BE2C (cell line): ENCODE measurements at places on chromosomes 5 and 9.

- no peak for DNase-seq
These were observed 75.4 kb upstream of the TNFAIP8 start for GRCh38 chr5:119280380-119280779.

DNA sequence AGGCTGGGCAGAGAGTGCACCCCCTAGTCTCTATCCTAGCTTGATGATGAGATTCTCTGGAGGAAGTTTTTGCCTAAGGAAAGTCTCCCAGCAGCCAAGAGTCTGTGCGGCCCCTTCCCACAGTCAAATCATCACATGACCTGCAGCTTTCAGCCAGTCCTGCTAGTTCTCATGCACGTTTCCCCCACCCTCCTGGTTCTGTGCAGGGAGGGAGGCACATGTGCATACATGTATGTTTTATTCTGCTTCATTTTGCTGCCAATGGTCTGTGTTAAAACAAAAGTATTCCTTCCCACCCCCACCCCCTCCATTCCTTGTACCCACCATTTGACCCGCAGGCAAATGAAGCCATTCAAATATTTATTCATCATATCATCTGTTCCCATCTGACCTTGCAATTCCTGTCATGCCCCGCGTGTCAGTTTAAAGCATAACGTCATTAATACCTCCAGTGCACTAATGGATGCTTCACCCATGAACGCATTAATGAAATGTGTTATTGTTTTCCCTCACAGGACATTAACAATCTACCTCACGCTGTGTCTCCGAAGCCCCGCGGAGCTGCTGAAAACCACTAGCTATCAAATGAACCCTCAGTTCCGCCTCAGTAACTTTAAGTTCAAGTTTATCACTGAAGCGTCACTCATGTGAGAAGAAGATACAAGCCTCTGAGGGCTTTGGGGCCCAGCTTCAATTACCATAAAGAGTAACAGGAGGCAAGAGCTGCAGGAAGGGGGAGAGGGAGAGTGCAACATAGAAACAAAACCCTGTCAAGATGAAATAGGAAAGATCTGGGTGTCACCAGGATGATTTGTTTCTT, 139.6 kb downstream of the RASEF start:
- DNase-seq, result peak; percentile 23

DNA sequence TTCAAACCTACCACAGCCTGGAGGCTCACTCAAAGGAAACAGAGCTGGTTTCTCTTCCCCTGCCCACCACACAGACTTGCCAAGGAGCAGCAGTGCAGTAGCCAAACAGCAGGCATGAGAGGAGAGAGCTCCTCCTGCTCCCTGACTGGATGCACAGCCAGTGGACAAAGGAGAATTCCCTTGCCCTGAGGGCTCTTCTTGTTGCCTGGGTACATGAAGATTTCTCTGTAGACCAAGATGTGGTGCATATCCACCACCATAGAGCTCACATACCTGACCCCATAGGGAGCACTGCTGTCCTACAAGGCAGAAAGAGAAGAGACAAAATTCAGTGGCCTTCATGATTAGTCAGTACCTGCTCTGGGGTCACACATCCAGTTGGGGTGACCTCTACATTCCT, 56.3 kb upstream of the SPATA31E1 start:
- DNase-seq, result no peak

GRCh38 chr9:81893929-81894328, 34.3 kb upstream of the SPATA31D4 start:
- DNase-seq, result no peak

DNA sequence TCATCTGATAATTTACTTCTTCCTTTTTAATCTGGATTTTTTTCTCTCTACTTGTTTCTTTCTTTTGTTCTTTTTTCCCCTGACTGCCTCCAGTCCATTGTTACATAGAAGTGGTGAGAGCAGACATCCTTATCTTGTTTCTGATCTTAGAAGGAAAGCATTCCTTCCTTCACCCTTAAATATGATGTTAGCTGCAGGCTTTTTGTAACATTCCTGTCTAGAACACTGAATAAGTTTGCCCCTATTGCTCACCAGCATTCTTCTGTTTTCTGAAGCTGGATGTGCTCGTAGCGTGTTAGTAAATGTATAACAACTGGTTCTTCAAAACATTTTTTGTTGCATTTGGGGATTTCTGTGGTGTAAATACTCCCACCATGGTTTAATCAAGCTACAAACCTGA, 136.7 kb upstream of the NFIL3 start:
- no peak for DNase-seq

- DNase-seq, result no peak
These were observed 46.1 kb downstream of the DCP2 start for GRCh38 chr5:113022661-113023060.

- DNase-seq, result peak; percentile 34
These were observed 26.1 kb downstream of the POU5F2 start for GRCh38 chr5:93715327-93715726.

GRCh38 chr5:8683496-8683895, 814.5 kb downstream of the MTRR start:
- no peak for DNase-seq

DNA sequence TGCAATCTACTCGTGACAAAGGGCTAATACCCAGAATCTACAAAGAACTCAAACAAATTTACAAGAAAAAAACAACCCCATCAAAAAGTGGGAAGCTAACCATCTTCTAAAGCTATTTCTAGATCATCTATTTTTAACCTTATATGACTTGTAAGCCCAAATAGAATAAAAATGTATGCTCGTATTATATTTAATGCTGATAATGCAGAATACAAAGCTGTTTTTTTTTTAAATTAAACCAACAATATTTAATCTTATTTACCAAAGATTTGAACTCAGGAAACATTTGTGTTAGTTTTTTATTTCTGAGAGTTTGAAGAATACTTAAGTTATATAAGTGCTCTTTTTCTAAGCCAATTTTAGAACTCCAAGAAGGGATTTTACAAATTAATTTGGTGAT, 652.1 kb downstream of the LRRC70 start:
- no peak for DNase-seq

GRCh38 chr5:14148890-14149671, 5.9 kb downstream of the TRIO start:
- no peak for DNase-seq

GRCh38 chr9:87382900-87383299, 114.8 kb upstream of the DAPK1 start:
- no peak for DNase-seq

- peak; percentile 26 for DNase-seq
These were observed 233.5 kb upstream of the WWC1 start for GRCh38 chr5:168057905-168058304.

DNA sequence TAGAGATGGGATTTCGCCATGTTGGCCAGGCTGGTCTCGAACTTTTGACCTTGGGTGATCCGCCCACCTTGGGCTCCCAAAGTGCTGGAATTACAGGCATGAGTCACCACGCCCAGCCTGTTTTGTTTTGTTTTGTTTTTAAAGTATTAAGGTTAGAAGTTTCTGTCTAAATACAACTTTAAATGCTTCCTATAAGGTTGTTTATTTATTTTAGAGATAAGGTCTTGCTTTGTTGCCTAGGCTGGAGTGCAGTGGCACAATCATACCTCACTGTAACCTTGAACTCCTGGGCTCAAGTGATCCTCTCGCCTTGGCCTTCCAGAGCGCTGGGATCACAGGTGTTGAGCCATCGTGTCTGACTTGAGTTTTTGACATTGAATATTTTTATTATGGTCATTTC, 11.4 kb downstream of the MRRF start:
- no peak for DNase-seq

- no peak for DNase-seq
These were observed 60.8 kb downstream of the LMX1B start for GRCh38 chr9:126674365-126675146.
